ENCODE measurements at places on chromosomes 3 and 15.

DNA sequence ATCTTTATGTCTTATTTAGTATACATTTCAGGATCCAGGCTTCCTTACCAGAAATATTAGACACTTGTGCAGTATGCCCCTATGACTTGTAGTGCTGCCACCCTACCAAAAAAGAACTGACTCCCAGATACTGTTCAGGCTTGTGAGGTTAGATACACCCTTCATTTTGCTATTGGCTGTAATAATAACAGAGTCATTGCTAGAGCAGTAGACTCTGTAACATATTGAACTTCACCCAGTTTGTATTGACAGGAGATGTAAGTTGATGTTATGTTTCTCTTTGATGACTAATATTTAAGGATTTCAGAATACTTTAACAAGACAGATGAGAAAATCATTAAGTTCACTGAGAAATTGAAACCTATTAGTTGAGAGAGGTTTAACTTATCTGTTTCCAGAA, 32.9 kb downstream of the RNF111 start:
- no peak for DNase-seq

GRCh38 chr3:62036726-62037125, 336.6 kb downstream of the FEZF2 start:
- no peak for DNase-seq

GRCh38 chr15:64151727-64152506, at the start of gene SNX22:
Gene SNX22 (plus strand): TSS chr15:64151731. CDS start chr15:64151776, 45 bp downstream.
- no peak for DNase-seq

GRCh38 chr15:39833515-39833981, 50.9 kb upstream of the FSIP1 start:
- DNase-seq = no peak

DNA sequence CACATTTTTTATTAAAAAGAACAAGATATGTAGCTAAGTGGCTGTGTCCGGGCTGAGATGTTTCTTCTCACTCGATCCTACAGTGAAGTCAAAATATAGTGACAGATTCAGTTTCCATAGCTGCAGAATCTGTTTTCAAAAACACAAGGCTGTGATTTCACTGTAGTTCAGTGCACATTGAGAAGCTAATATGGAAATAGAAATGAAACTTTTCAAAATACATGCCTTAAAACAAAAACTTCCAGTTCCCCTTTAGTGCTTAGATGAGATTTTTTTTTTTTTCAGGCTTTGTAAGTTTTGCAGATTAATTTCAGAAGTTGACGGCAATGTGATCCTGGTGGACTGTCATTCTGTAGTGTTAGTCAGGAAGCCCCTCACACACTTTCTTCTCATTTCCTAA, 23.8 kb upstream of the TRAK1 start:
- DNase-seq = no peak

All from GOT3 (cell line).